BE2C (cell line): ENCODE measurements at places on chromosomes 3 and 15.

GRCh38 chr3:178343433-178344038, 192.7 kb upstream of the KCNMB2 start:
- no peak for DNase-seq

DNA sequence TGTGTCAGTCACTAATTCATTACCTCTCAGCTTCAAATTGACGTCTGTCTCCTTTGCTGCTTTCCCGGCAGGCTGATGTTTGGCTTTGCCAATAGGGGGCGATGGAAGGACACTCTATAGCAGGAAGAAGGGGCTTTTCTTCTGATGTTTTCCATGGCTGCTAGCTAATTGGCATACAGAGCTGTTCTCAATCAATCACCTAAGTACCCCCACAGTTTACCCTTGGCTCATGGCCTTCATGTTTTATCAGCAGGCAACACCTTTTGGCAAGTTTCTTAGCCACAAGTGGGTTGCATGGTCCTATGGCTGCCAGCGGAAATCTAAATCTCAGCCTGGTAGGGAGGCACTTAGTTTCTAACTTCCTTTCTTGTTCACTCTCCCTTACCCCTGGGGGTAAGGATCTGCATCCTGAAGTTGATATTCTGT, 45.0 kb downstream of the ESYT3 start:
- peak; percentile 56 for DNase-seq

- DNase-seq = no peak
Observed at GRCh38 chr15:80105595-80105994, 46.1 kb downstream of the ZFAND6 start.

DNA sequence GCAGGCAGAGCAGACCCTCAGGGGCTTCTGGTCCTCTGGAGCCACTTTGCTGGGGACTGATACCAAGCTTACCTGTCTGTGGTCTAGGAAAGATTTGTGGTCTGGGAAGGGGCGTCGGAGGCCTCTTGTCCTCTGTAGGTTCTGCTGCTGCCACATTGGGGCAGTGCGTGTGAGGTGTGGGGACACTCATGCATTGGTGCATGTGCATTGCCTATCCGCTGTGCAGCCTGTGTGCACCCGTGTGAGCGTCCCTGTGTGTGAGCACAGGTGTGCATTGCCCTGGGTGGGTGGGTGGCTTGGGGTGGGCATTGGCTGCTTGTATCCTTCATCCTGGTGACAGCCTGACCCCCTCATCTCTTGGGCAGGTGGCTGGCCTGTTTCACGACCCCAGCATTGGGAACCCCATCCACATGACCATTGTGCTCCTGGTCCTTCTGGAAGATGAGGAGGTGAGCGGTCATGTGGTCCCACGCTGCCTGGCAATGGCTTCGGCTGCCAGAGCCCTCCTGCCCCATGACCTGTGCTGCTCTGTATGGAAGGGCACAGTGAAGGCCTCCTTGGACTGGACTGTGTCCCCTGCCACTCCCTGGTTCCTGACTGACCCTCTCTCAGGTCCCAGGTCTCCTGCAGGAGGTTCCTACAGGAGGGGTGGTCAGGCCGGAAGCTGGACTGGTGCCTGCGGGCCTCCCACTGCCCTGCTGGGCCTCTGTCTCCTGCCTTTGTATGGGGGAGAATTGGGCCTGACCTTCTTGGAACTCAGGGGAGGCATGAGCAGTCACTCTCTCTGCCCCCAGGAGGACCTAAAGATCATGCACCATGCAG, 41.5 kb downstream of the SAXO2 start:
- DNase-seq = no peak

GRCh38 chr15:37517191-37517895, 417.0 kb upstream of the MEIS2 start:
- no peak for DNase-seq
